SJSA1 (cell line): ENCODE measurements at places on chromosomes 12 and 14. TPM values are rescaled to one million over a fixed set of nuclear protein-coding genes. Genes with fewer than 3 reads are reported as not detected.
A peak's percentile ranks its signal among the peaks of the same experiment; 100 is the strongest.

Gene CLEC6A
- not detected in 2 replicates for total RNA-seq

Gene KRT75
- not detected in 2 replicates for total RNA-seq

DNA sequence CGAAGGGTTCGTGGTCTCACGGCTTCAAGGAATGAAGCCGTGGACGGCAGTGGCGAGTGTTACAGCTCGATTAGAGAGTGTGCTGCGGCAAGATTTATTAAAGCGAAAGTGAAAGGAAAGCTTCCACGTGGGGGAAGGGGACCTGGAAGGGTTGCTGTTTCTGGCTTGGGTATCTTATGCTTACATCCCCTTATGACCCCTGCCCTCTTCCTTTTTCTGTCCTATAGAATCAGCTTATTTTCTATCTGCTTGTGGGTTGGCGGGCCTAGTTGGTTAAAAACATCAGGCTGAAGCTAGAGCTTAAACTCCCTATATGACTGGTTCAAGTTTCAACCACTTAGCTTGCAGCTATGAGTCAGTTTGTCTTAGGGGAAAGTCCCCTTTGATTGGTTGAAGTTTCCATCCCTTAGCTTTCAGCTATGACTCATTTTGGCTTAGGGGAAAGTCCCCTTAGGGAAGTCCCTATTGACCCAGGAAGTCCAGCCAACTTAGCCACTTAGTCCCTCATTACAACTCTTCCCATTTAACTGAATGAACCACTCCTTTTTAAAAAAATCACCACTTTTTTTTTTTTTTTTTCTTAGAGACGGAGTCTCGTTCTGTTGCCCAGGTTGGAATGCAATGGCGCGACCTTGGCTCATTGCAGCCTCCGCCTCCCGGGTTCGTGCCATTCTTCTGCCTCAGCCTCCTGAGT is 1494.7 kb upstream of the TMEM132C start:
- no peaks in the 10 kb centered on the region for H3K4me1 ChIP-seq
- no peaks in the 10 kb centered on the region for H3K27me3 ChIP-seq
- no peak overlapping the region for H3K27ac ChIP-seq
- DNase-seq = no peak
- H3K4me3 ChIP-seq = no peak overlapping the region

DNA sequence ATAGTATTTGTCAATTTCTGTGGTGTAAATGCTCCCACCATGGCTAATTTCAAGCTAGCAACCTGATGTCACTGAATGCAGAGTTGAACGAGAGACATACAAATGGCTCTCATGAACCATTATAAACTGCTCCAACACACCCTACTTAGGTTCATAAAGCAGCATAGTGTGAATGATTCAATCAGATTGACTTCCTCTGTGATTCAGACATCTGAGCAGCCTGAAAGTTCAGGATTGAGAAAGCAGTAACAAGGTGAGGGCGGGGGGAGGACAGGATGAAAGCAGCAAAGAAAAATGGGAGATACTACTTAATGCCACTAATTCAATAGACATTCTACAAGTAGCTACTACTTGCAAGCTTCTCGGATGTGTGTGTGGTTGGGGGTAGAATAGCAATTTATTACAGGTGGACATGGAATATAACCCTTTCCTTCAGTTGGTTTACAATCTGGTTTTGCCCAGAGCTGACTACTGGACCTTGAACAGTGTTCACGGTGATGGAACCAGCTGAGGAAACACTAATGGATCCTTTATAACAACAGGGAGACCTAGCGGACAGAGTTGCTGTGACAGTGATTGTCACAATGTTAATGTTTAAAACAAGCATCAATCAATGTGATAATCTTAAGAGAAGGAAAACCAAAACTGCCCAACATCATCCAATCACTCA is 52.5 kb upstream of the PELI2 start:
- no peaks in the 10 kb centered on the region for H3K36me3 ChIP-seq
- no peaks in the 10 kb centered on the region for H3K4me1 ChIP-seq
- no peak for DNase-seq
- H3K27ac ChIP-seq = no peak overlapping the region
- 0 out of 2 replicates have a peak, but pooled peaks cover 3% of the 10 kb centered on the region for H3K27me3 ChIP-seq
- H3K4me3 ChIP-seq = no peak overlapping the region

DNA sequence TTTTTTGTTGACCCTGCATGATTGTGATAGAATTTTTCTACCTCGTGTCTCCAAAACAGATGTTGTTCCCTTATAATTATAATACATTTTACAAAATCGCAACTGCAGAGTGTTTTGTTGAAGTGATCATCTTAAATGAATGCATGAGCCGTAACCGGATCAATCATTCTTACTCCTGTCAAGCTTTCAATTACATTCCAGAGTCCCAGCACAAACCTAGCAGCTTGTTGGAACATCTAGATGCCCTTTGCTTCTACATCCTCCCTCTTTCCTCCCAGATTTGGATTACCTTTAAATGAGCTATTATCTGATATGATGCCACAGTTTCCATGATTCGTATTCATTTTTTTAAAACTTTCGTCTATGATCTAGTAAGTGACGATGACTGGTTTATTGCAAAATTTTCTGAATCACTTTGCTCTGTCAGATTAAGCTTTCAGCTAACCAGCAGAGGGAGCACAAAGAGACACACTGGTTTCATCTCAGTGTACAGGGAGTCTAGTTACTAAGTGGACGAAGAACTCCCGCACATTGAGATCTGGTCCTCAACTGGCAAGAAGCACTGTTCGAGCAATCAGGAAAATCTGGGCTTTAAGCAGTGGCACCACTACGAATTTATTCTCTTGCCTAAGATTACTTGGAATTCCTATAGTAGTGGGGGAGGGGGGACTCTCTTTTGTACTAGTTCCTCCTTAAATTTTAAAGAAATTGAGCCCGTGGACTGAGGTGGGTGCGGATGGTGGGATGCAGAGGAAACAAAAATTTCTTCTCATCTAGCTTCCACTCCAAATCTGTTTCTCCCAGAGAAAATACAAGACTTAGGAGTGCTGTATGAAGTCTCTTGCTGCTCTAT is 40.9 kb downstream of the TSHR start:
- H3K27ac ChIP-seq = no peak overlapping the region
- no peaks in the 10 kb centered on the region for H3K4me1 ChIP-seq
- H3K27me3 ChIP-seq = 0 out of 2 replicates have a peak, but pooled peaks cover 3% of the 10 kb centered on the region
- no peak overlapping the region for H3K4me3 ChIP-seq
- peak; percentile 3 for DNase-seq
- no peaks in the 10 kb centered on the region for H3K36me3 ChIP-seq

GRCh38 chr12:89087149-89087825 is 265.0 kb downstream of the DUSP6 start:
- no peak overlapping the region for H3K27ac ChIP-seq
- H3K27me3 ChIP-seq = no peaks in the 10 kb centered on the region
- H3K4me1 ChIP-seq = no peaks in the 10 kb centered on the region
- no peak for DNase-seq
- H3K36me3 ChIP-seq = no peaks in the 10 kb centered on the region

- H3K27me3 ChIP-seq = peaks cover 4% of the 10 kb centered on the region; the same call in 1 of the 2 replicates
- no peak overlapping the region for H3K27ac ChIP-seq
- no peaks in the 10 kb centered on the region for H3K4me1 ChIP-seq
- no peak for DNase-seq
- no peak overlapping the region for H3K4me3 ChIP-seq
These were observed 62.3 kb downstream of the RAB35 start for GRCh38 chr12:120054293-120054692.

- peaks cover 33% of the 10 kb centered on the region for H3K4me1 ChIP-seq
- H3K36me3 ChIP-seq = peaks cover 15% of the 10 kb centered on the region
- H3K27me3 ChIP-seq = no peaks in the 10 kb centered on the region
- H3K27ac ChIP-seq = peak within 1 kb of the TSS; percentile 75
- peak; percentile 84 for DNase-seq
These were observed at the start of gene NFATC4 for GRCh38 chr14:24367514-24368211. Gene NFATC4, plus strand, starts transcription at chr14:24368184. Its CDS starts 157 bp downstream, at chr14:24368341.

- no peaks in the 10 kb centered on the region for H3K4me1 ChIP-seq
- no peak for DNase-seq
- H3K36me3 ChIP-seq = no peaks in the 10 kb centered on the region
- H3K27ac ChIP-seq = no peak overlapping the region
- no peaks in the 10 kb centered on the region for H3K27me3 ChIP-seq
- H3K4me3 ChIP-seq = no peak overlapping the region
These were observed 150.4 kb downstream of the CALM1 start for GRCh38 chr14:90547250-90547649.

DNA sequence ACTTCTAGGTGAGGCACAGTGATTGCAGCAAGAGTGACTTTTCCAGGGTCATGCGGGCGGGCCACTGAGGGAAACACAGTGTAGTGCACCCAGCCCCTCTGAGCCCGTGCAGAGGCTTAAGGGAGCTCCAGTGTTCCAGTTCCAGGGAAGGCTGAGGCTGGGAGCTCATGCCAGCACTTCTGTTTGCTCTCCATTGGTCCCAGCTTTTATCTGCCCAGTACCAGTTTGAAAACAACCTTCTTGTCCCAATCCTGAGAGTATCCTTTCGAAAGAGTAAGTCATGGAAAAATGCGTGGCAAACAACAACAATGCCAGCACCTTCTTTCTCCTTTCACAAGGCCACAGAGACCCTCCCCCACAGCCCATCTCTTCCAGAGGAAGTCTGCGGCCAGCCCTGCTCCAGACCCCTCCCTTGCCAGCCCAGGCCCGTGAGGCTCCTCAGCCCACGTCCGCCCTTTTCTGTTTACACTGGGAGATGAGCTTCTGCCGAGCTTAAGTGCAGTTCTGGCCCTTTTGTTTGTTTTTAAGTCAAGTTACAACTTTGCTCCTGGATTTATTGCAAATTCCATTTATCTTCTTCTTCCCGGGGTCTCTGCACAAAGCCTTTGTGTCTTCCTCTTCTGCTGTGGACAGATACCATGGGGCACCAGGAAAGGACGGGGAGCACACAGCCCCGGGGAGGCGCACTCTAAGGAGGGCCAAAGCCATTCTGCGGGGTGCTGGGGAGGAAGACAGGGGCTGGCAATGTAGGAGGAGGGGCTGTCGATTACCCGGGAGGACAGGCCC is 185.6 kb downstream of the ZFP36L1 start:
- H3K4me1 ChIP-seq = peaks cover 20% of the 10 kb centered on the region
- DNase-seq = peak; percentile 76
- peak overlapping the region; percentile 38 for H3K27ac ChIP-seq

DNA sequence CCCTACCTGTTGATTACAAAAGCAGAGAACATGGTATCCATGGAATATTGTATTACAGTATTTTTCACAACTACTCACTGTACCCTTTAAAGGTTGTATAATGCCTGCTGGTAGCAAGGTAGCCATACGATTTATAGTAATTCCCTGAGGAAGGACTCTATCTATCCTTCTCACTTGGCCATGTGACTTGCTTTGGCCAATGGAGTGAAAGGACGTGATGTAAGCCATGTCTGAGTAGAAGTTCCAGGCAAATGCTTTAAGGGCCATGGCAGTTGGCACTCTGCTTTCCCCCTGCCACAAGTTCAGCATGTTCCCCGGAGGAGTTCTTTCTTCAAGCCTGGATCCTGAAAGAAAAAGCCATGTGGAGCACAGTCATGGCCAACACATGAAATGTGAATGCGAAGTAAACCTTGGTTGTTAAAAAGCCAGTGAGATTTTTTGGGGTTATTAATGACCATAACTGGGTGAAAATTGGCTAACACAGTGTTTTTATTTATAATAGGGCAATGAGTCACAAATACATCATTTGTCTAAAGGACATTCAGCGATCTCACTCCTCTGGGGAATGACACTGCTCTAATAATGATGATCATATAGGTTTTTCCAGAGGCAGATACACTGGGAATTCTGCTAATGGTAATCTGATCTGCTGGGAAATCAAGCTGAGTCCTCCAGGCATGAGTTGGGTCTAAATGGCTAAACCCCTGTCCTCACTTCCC is 67.4 kb upstream of the SLC38A2 start:
- no peak overlapping the region for H3K27ac ChIP-seq
- DNase-seq = no peak
- peaks cover 1% of the 10 kb centered on the region for H3K27me3 ChIP-seq
- H3K4me3 ChIP-seq = no peak overlapping the region
- no peaks in the 10 kb centered on the region for H3K36me3 ChIP-seq

DNA sequence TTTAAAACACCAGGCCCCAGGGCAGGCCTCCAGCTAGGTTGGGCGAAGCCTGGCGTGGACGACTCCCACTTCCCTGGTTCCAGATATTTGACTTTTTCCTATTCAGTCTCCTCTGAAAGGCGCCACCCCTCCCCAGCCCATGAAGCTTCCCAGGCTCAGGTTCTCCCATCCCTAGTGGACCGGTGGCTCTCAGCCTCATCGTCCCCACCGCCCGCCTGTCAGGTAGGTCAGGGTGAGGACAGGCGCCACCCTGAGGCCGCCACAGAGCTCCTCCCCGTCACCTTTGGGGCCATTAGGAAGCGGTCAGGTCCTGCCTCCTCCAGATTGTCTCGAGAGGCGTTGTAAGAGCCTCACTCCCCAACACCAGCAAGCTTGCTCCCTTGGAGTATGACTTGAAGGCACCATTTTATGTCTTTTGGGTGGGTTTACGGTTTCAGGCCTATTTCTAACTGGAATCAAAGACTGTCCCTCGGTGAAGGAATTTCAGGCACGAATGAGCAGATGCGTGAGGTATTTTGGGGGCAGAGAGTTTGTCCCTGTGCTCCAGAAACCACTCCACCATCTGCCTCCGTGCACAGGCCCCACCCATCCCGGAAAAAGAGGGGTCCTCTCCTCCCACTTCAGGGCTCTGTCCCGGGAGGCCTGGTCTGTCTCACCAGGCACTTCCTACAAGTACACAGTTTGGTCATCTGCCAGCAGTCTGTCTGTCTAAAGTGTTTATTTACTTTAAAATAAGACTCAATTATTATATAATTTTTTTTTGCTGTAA is 55.6 kb downstream of the TSPAN9 start:
- no peaks in the 10 kb centered on the region for H3K36me3 ChIP-seq
- H3K27me3 ChIP-seq = no peaks in the 10 kb centered on the region
- DNase-seq = peak; percentile 36
- no peak overlapping the region for H3K4me3 ChIP-seq
- no peak overlapping the region for H3K27ac ChIP-seq

Gene ASCL1
- not detected in 2 replicates for total RNA-seq

DNA sequence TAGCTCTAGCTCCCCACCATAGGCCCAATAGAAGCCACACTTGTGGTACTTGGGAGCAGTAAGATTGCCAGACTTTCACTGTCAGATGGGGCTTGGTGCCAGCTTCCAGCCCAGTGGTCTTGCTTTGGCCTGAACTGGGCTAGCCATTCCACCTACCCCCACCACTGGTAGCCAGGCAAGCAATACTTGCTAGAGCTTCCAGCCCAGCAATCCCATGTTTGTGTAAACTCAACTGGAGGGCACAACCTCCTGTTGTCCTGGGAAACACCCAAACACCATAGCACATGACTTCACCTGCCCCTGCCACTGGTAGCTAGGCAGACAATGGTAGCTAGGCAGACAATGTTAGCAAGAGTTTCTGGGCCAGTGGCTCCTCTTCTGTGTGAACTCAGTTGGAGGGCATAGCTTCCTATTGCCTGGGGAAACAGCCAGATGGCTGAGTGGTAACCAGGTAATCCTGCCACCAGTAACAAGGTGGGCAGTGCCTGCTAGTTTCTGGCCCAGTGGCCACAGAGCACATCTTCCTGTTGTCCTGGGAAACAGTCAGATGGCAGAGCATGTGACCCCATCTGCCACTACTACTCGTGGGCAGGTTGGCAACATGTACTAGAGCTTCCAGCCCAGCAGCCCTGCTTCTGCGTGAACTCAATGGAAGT is 5.6 kb upstream of the OR6C76 start:
- no peaks in the 10 kb centered on the region for H3K36me3 ChIP-seq
- H3K4me3 ChIP-seq = no peak overlapping the region
- no peak for DNase-seq
- H3K27ac ChIP-seq = no peak overlapping the region
- peaks cover 6% of the 10 kb centered on the region for H3K27me3 ChIP-seq

Gene PIWIL1
- total RNA-seq = not detected in 2 replicates

- no peak overlapping the region for H3K27ac ChIP-seq
- H3K27me3 ChIP-seq = no peaks in the 10 kb centered on the region; the same call in 1 of the 2 replicates
- no peak overlapping the region for H3K4me3 ChIP-seq
- H3K4me1 ChIP-seq = peaks cover 6% of the 10 kb centered on the region
These were observed 89.0 kb downstream of the SETD3 start for GRCh38 chr14:99391671-99392070.
